ENCODE measurements at places on chromosomes 5 and 9. TPM values are rescaled to one million over a fixed set of nuclear protein-coding genes. Genes with fewer than 3 reads are reported as not detected.

Gene TUSC1
- 0.53 TPM for total RNA-seq

Gene SPAG8
- total RNA-seq = 3.2 TPM

Gene CDX1
- total RNA-seq = 0.31 TPM

Gene PHF24
- 0.29 TPM for total RNA-seq

Gene NRG2
- total RNA-seq = 4.8 TPM

Gene LOX
- 0.19 TPM for total RNA-seq

DNA sequence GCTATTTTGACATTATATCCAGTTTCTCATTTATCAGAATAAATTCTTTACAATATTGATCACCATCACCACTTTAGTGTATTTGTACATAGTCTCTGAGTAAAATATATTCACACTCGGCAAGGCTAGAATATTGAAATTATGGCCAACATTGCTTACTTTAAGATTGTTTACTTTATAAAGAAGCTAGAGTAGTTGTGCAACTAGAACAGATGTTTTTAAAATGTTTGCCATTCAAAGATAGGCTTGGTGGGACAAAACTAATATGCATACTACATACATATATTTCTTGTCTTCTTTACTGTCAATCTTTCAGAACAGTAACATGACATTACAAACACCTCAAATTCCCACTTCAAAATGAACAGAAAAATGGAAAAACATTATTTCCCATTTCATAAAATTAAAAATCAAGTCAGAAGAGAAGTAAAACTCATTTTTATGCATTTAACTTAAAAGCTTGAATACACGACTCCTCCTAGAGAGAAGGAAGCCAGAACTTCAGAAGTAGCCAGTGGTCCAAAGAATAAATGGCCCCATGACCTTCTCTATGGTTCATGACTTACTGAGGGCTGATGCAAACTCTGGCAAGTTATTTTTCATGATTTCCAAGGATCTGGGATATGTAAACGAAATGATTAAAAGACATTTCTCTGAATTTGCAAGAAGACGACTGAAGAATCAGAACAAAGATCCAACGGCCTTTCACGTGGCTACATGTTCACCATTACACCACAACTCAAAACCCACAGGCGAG is 14.1 kb downstream of the MTX3 start:
- no peaks in the 10 kb centered on the region for H3K27me3 ChIP-seq
- H3K4me3 ChIP-seq = no peak overlapping the region
- H3K4me1 ChIP-seq = no peaks in the 10 kb centered on the region
- peaks cover 20% of the 10 kb centered on the region for H3K36me3 ChIP-seq

DNA sequence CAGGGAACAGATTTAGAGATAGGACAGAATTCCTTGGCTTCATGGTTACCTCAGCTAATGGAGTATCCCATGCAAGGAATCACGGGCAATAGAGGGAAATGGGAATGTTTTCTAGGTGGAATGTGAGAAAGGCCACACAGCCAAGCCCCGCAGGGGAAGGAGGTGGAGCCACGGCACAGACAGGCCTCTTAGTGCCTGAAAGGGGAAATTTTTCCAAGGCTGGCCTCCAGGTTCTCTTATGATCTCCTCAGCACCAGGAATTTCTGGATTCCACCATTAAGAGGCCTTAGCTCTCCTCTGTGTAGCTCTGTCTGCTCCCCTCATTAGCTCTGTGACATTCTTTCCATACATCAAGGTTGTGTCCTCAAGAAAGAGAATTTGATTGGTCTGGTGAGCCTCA is 124.7 kb downstream of the GALNT10 start:
- H3K4me3 ChIP-seq = no peak overlapping the region
- H3K27ac ChIP-seq = no peak overlapping the region
- DNase-seq = no peak
- peaks cover 5% of the 10 kb centered on the region for H3K4me1 ChIP-seq
- H3K36me3 ChIP-seq = no peaks in the 10 kb centered on the region

DNA sequence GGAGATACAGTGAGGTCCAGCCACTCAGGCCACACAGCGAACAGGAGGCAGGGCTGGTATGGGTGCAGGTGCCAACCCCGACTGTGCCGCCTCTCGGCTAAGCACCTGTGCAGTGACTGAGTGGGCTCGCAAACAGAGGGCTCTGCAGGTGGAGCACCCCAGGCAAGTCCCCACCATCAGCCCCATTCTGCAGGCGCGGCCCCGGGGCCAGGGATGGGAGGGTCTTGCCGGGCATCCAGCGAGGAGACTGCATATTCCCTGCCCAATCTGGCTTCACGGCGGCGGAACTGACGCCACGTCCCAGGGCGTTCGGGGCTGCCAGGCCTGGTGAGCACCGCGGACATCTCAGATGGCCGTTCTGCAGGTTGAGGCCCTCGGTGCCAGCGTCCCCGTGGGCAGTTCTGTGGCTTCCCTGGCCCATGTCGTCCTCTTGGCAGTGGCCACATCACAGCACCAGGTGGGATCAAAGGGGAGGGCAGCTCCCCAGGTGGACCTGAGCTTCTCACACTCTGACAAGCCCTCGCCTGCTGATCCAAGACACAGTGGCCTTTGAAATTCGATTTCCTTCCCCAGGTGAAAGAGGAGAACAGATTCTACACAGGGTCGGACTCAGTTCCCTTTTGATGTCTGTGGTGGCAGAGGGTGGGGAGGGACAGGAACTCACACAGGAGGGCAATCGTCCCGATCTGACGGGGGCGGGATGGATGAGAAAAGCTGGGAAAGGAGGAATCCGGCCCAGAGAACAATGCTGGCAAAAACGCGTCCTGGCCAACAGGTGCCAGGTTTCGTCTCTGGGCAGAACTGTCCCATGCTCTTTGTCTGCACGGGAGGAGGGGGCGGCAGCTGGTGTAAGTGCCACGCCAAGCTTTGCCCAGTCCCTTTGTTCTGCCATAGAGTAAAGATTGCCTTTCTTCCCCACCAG is 18.8 kb downstream of the DBH start:
- H3K4me3 ChIP-seq = no peak overlapping the region
- no peak overlapping the region for H3K27ac ChIP-seq
- no peaks in the 10 kb centered on the region for H3K36me3 ChIP-seq
- H3K4me1 ChIP-seq = peaks cover 4% of the 10 kb centered on the region

DNA sequence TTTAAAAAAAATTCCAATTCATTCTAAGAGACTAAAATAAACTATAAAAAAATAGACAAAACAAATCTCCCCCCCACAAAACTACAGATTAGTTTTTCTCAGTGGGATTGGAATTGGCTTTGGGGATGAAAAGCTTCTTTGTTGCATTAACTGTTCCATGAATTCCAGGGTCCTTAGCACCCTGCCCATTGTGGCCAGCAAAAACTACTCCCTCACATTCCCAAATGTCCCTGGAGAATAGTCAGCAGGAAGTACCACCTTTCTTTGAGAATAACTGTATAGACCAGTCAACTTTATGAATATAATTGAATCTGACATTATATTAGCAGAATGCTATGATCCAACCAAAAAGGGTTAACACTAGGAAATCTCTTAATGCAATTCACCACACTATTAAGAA is 147.9 kb downstream of the LPAR1 start:
- DNase-seq = no peak
- no peak overlapping the region for H3K4me3 ChIP-seq
- H3K36me3 ChIP-seq = no peaks in the 10 kb centered on the region
- H3K27me3 ChIP-seq = no peaks in the 10 kb centered on the region

Measured in progenitor cell of endocrine pancreas (in vitro differentiated cells).